OCI-LY7 (cell line): ENCODE measurements at places on chromosomes 1 and 21. TPM values are rescaled to one million over a fixed set of nuclear protein-coding genes. Genes with fewer than 3 reads are reported as not detected.

The GIPC2 gene
- total RNA-seq, result not detected in 2 replicates

The KANK4 gene
- total RNA-seq, result not detected in 2 replicates

The DCST2 gene
- 2.0 and 3.9 TPM in 2 replicates for total RNA-seq

The IKBKE gene
- 34.4 and 38.5 TPM in 2 replicates for total RNA-seq

The KCND3 gene
- not detected in 2 replicates for total RNA-seq

The SHE gene
- total RNA-seq, result not detected in 2 replicates

The TMEM183A gene
- total RNA-seq, result 75.5 and 83.9 TPM in 2 replicates

The GJA4 gene
- total RNA-seq, result not detected in 2 replicates

- no peak for DNase-seq
These were observed 6.4 kb upstream of the GBP5 start for GRCh38 chr1:89279011-89279466.

DNA sequence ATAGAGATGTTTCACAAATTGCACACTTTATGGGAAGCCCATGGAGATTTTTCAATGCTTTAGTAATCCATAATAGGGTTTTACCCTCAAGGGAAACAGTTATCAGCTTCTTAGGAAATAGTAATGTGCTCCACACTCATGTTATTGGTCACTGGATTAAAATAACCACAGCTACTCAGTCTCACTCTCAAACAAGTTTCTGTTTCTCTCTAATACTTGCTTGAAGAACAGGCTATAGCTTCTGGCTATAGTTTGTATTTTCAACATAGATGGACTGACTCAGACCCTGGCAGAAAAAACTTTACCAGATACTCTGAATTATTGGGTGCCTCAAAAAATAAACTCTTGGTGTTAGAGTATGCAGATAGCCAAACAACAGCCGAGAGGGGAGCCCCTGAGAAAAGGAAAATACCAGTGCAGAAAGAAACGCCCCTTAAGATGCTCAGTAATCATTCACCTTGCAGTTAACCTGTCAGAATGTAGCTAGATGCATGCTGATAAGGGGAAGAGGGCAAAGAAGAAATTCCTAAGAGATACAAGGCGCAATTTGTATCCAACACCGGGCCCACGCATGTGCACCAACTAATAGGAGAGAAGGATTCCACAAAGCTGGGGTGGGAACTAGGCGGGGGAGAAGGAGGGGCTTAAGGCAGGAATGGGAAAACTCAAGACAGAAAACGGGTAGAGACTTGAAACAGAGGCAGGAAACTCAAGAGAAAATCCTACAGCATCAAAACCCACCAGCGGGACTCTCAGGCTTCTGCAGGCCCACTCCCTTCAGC is 30.4 kb upstream of the PDE4B start:
- no peak for DNase-seq

DNA sequence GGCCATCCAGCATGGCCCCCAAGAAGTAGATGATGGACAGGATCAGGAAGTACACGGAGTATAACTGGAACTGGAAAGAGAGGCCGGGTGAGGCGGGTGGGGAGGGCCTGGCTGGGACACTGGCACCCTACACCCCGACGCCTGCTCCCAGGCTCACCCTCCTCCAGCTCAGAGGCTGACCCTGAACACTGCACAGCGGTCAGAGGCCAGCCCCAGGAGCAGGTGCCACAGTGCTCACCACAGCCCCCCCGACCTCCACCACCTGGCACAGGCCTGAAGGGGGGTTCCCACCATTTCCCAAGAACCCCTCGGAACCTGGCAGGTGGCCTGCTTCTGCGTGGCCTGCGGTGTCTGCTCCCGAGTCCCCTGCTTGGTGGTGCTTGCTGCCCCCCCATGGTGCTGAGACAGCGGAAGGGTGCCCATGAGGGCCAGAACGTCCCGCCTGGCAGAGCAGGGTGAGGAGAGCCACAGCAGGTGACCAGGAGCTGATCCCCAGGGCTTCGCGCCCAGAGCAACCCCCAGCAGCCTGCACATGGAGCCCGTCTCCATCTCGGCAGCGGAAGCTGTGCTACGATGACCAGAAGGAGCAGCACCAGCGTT is 26.1 kb downstream of the SLC19A1 start:
- DNase-seq, result no peak

DNA sequence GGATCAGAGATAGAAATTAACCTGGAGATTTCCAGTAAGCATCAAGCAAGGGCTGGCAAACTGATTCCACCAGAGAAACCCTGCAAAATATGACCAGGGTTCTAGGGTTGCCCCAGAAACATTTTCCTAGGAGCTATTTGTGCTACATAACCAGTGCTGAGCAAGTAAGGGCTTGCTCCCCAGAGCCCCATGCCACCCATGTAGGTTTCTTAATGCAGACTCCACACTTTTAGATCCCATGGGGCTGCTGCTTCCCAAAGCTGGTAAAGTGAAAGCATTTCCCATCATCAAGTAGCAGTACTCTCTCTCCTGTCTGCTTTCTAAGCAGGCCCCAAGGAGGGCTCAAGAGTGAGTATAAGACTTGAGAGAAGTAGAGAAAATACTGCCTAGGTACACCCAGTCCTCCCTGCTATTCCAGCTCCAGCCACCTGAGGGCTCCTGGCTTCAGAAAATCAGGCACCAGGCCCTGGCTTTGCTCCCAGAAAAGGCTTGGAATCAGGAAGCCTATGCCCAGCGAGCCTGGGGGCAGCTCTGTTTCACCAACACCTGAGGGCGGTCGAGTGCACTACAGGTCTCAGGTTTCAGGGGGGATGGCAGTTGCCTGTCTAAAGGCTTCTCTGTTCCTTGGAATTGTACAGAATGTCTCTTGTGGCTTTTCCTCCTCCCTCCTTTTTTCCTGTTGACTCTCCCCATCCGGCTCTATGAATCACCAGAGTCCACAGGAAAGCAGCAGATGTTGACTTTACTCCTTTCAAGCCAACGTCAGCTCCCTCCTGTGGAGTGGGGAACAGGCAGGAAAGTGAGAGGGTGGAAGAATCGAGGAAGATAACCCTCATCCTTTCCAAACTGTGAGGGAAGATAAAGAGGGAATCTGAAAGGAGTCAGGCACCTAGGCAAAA is 6.2 kb upstream of the ANKRD35 start:
- DNase-seq, result peak; percentile 66

GRCh38 chr1:69738458-69739250 is 170.9 kb downstream of the LRRC7 start:
- DNase-seq, result no peak

GRCh38 chr1:157176016-157176415 is 37.8 kb upstream of the ETV3 start:
- no peak for DNase-seq

GRCh38 chr1:1435106-1435903 is at the start of gene VWA1:
Gene VWA1 (plus strand): TSS chr1:1435690. CDS start chr1:1435749, 59 bp downstream.
- no peak for DNase-seq

- DNase-seq, result peak; percentile 34
These were observed 12.8 kb upstream of the LMX1A start for GRCh38 chr1:165369255-165369848.

DNA sequence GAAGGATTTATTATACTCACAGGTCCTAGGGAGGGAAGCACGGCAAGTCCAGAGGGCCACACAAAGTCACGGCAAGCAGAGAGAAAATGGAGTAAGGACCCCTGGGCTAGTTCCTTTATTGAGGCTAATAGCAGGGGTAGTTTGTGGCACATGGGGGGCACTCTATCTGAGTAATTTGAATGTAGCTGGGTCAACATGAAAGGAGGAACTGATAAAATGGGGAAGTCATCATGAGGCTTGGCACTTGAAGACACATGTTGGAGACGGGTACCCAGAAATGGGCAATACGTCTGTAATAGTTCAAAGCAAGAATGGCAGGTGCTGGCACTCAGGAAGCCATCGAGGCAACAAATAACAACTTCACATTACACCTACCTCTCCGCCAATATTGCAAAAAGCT is 1136.4 kb downstream of the MRPL39 start:
- DNase-seq, result no peak

GRCh38 chr1:108045460-108045859 is 80.5 kb upstream of the VAV3 start:
- DNase-seq, result no peak

DNA sequence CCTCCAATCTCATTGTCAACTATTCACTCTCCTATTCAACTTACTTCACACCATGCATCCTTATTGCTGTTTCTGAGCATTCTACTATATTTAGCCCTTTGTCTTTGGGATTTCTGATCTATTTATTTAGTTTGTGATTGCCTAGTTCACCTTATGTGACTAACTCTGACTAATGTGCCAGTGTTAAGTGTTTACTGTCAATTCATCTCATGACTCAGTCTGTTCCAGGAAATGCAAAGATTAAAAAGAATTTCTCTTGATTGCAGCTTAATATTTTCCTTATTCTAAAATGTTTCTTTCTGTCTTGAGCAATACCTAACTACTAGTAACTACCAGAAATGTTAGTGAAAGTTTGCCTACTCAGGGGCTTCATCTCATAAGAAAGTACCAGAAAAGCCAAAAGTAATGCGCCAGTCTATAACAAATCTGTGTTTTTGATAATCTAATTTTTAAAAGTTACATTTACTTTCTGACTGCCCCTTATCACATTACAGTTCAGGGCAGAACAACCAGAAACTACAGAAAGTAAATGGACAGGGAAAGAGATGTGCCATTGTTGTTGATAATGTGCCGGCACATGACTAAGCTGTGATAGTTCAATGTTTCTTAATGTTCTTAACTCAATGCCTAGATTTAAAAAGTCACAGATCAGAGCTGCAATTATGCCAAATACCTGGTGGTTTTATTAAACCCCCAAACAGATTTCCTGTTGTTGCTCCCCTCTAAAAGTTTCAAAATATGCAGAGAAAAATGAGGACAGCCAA is 556.5 kb downstream of the PTBP2 start:
- DNase-seq, result no peak

GRCh38 chr1:203649999-203650836 is 23.6 kb downstream of the ATP2B4 start:
- DNase-seq, result peak; percentile 77

DNA sequence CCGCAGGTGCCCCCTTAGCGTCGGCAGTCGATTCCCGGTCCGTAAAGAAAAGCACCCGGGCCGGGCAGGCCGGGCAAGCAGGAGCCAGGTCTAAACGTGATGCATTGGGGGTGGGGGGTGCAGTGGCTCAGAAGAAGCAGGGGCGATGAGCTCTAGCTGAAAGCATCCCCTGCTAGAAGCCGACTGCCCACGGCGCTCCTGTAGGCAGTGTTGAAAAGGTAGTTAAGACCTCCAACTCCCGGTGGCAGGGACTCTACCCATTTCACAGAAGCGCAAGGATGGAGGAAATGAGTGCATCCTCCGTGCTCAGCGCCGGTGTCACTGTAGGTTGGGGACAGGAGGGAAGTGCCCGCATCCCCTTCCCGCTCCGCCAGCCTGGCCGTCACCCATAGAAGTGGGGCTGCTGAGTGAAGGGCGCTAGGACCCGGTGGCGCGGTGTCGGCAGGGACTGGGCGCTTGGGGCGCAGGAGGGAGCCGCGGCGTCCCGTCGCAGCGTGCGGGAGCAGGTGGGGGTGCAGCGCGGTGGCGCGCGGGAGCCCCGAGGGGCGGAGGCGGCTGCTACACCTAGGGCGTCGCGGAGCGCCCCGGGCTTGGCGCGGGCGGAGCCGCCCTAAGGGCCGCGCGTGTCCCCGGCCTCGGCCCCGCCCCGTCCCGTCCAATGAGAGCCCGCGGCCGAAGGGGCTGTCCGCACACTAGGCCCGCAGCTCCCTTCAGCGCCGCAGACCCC is at the start of gene WNT2B:
WNT2B (plus strand) TSS at position 688 of the 727 bp plus-strand sequence. CDS start 298 bp downstream, outside the sequence.
- peak; percentile 55 for DNase-seq

DNA sequence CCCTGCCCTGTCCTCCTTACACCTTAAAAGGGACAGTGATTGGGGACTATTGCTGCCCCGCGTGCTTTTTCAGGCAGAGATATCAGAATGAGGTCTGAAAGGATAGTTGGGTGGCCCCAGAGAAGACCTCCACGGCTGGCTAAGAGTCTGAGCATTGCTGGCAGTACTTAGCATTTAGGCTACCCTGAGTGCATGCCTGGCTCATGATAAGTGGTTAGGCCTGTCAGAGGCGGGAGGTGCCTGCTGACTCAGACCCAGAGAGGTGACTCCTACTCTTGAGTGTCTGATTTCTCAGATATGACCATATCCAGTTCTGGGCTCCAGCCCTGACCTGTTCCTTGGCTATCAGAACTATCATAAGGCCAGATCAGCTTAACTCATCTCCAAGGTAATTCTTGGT is 213.7 kb downstream of the PBX1 start:
- DNase-seq, result no peak

DNA sequence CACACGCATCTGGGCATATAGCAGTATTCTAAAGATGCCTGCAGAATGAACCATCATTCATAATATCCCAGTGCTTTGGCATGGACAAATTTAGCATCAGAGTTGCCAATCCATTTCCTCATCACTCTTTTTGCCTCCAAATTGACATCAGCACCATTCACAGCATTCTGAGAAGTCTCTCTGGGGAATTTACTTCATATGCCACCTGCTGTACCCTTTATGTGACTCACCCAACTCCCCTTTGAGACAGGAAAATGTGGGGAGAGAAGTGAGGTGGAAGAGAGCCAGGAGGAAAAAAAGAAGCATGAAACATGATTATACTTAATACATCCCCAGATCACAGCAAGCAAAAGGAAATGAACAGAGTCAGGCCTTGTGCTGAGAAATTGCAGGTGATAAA is 37.4 kb downstream of the RAB3B start:
- DNase-seq, result peak; percentile 20

DNA sequence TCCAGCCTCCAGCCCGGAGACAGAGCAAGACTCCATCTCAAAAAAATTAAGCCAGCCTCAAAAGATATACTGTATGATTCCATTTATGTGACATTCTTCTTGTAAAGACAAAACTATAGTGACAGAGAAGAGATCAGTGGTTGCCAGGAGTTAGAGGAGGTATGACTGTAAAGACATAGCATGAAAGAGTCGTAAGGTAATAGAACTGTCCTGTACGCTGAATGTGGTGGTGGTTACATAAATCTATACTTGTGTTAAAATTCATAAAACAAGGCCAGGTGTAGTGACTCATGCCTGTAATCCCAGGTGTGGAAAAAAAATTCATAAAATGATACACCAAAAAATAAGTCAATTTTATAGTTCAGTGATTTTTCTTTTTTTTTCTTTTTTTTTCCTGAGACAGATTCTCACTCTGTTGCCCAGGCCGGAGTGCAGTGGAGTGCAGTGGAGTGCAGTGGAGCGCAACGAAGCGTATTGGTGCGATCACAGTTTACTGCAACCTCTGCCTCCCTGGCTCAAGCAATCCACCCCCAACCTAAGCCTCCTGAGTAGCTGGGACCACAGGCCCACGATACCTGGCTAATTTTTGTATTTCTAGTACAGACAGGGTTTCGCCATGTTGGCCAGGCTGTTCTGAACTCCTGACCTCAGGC is 84.9 kb upstream of the CXADR start:
- DNase-seq, result peak; percentile 92
